ENCODE measurements at places on chromosomes 13 and 19.

DNA sequence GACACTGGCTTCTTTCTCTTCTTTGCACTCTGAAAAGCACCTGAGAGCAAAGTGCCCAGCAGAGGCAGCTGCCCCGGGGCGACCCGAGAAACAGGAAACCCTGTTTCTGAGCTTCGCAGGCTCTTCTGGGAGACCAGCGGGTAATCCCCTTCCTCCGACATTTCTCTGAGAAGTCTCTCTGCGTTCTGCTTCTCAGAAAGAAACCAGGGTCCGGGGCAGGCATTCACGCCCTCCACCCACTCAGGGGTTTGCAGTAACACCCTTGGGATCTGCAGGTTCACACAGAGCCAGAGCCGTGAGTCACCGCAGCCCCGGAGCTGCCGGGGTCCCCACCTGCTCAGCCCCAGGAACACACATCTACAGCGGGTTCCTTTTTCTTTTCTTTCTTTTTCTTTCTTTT lies 86.0 kb downstream of the GADD45B start:
- no peaks in the 10 kb centered on the region for H3K4me1 ChIP-seq
- H3K36me3 ChIP-seq = no peaks in the 10 kb centered on the region
- H3K27ac ChIP-seq = no peak overlapping the region
- no peak overlapping the region for H3K4me3 ChIP-seq
- H3K27me3 ChIP-seq = no peaks in the 10 kb centered on the region

GRCh38 chr19:38869160-38869835 lies 8.8 kb downstream of the RINL start:
- no peaks in the 10 kb centered on the region for H3K4me1 ChIP-seq
- H3K27me3 ChIP-seq = no peaks in the 10 kb centered on the region
- no peak overlapping the region for H3K27ac ChIP-seq
- H3K36me3 ChIP-seq = no peaks in the 10 kb centered on the region
- H3K4me3 ChIP-seq = peak overlapping the region; percentile 39

- no peak overlapping the region for H3K4me3 ChIP-seq
- DNase-seq = no peak
- no peaks in the 10 kb centered on the region for H3K27me3 ChIP-seq
- H3K27ac ChIP-seq = no peak overlapping the region
These were observed 117.6 kb upstream of the MAB21L1 start for GRCh38 chr13:35594096-35594495.

DNA sequence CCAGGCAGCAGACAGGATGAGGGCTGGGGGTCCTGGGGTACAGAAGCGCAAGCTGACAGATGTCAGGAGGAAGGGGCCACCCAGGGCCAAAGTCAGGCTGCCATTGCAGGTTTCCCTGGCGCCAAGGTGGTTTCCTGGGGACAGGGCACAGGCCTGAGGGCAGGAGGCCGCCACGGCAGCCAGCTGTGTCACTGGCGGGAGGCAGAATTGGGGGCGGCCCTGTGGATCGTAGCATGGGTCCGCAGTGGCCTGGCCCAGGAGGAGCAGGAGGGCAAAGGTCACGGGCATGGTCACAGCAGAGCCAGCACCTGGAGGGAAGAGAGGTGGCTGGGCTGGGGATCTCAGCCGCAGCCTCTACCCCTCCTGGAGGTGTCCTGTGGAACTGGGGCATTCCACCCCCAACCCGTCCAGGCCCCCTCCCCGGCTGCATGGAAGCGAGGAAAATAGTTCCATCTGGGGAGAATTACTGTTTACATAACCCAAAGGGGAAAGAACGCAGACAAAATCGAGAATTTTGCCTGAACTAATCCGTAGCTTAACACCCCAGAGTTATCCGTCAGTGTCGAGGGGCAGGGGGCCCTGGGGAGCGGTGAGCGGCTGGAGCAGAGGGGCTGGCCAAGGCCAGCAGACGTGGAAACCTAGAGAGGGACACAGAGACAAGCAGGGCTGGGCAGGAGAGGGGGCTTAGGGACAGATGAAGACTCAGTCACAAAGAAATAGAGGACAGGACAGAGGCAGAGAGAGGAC lies 1.9 kb downstream of the NTN5 start:
- H3K27ac ChIP-seq = no peak overlapping the region
- DNase-seq = no peak
- no peak overlapping the region for H3K4me3 ChIP-seq
- no peaks in the 10 kb centered on the region for H3K36me3 ChIP-seq
- peaks cover 6% of the 10 kb centered on the region for H3K4me1 ChIP-seq

DNA sequence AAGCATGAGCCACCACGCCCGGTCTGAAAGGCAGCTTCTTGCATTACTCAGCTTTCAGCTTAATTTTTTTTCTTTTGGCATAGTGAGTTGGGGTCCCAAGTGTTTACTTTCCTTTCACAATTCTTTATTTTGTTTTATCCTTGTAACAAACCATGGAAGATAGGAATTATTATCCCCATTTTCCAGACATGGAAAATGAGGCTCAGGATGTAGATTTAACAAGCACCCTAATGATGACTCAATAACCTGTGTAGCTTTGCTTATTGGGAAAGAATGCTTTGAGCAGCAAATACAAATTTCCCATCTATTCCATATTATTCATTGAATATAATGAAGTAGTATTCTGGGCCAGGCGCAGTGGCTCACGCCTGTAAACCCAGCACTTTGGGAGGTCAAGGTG lies 13.5 kb upstream of the COG3 start:
- no peak overlapping the region for H3K4me3 ChIP-seq
- no peaks in the 10 kb centered on the region for H3K36me3 ChIP-seq
- no peak for DNase-seq
- H3K4me1 ChIP-seq = no peaks in the 10 kb centered on the region
- H3K27me3 ChIP-seq = no peaks in the 10 kb centered on the region

DNA sequence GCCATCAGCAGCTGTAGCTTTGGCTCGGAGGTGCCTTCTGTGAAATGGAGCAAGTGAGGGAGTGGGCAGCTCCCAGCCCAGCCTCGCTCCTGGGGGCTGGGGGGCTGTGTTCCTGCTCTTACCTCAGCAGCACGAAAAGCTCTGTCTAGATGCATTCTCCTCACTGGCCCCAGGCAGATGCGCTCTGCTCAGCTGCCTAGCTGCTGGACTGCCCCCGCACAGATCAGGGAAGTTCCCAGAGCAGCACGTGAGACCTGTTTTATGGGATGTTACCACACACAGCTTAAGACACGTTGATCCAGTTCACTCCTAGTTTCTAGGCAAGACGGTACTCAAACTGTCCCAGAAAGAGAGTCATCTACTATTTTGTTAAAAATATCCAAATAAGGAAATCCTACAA lies 13.6 kb downstream of the LCP1 start:
- no peak overlapping the region for H3K27ac ChIP-seq
- H3K4me1 ChIP-seq = no peaks in the 10 kb centered on the region
- no peaks in the 10 kb centered on the region for H3K36me3 ChIP-seq
- no peak overlapping the region for H3K4me3 ChIP-seq

DNA sequence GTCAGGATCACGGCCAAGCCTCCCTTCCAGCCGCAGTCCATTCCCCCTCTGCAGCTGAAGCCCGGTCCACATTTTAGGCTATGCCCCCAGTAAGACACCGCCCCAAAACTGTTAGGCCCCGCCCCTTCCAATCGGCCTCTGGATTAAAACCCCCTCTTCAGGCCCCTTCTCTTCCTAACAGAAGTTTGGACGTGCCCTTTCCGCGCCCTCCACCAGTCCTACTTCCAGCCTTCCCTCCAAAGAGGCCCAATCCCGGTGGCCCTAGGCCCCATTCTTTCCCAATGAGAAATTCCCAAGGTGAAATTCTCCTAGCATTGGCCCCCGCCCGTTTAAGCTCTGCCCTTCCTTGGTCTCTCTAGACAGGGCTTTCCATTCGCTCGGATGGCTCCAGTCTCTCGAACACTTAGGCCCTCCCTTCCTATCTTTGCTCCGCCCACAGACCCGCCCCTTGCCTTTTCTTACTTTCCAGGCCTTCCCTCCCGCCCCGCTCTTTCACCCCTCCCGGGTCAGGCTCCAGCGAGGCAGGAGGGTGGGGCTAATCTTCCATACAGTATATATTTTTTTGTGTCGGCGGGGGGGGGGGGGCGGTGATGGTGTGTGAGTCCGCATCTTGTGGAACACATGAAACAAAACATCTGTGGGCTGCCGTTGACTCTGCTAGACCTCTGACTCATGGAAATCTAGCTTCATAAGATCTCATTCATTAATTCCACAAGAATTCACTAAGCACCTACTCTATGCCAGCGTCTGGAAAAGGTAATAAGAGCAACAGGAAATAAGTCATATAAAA lies 13.6 kb downstream of the LTBP4 start:
- H3K4me1 ChIP-seq = no peaks in the 10 kb centered on the region
- peak overlapping the region; percentile 82 for H3K27ac ChIP-seq
- peaks cover 30% of the 10 kb centered on the region for H3K36me3 ChIP-seq
- peak overlapping the region; percentile 61 for H3K4me3 ChIP-seq

GRCh38 chr19:19134687-19135158 lies 3.6 kb downstream of the TMEM161A start:
- H3K27ac ChIP-seq = no peak overlapping the region
- H3K4me3 ChIP-seq = no peak overlapping the region
- no peaks in the 10 kb centered on the region for H3K36me3 ChIP-seq

DNA sequence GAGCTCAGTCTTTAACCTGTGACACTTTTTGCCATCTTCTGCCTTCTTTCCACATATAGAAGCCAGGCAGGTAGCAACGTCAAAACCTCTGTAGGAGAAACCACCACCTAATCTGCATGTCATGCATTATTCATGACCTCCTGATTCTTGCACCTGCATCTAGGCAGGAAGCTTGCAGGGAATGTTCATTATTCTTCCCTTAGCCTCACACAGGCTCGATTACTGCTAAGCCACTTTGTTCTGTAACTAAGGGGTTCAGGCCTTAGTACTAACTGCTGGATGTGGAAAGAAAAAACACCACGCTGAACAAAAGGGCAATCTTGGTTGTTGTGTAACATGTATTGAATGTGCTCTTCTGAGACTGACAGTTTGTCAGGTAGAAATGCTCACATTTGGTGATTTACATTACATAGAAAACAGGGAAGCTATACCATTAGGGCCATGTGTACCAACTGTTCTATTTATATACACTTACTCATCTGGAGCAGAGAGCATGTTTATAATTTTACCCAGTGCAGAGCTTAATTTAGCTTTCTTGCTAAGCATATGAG lies 366.9 kb downstream of the KLF12 start:
- H3K36me3 ChIP-seq = no peaks in the 10 kb centered on the region
- H3K27ac ChIP-seq = peak overlapping the region; percentile 20
- no peaks in the 10 kb centered on the region for H3K27me3 ChIP-seq

- no peaks in the 10 kb centered on the region for H3K36me3 ChIP-seq
- no peaks in the 10 kb centered on the region for H3K27me3 ChIP-seq
- no peak overlapping the region for H3K4me3 ChIP-seq
- no peak overlapping the region for H3K27ac ChIP-seq
These were observed 10.9 kb upstream of the CBY2 start for GRCh38 chr13:45691251-45691650.

DNA sequence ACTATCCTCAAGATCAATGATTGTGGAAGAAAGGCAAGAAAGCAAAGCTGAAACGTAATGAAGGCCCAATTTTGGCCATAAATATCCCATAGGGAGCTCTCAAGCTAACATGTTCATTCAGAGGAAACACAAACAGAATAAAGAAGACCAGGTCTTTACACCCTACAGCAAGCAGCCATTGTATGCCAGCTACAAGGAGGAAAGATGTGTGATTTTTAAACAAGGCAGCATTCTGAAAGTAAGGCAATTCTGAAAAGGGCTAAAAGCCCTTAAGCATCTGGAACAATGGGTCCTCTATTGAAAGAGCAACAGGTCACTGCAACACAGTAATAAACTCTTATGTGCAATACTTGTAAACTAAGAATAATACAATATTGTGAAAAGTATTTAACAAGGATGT lies 1002.4 kb downstream of the SLITRK1 start:
- H3K36me3 ChIP-seq = no peaks in the 10 kb centered on the region
- no peaks in the 10 kb centered on the region for H3K4me1 ChIP-seq
- no peaks in the 10 kb centered on the region for H3K27me3 ChIP-seq
- DNase-seq = no peak

DNA sequence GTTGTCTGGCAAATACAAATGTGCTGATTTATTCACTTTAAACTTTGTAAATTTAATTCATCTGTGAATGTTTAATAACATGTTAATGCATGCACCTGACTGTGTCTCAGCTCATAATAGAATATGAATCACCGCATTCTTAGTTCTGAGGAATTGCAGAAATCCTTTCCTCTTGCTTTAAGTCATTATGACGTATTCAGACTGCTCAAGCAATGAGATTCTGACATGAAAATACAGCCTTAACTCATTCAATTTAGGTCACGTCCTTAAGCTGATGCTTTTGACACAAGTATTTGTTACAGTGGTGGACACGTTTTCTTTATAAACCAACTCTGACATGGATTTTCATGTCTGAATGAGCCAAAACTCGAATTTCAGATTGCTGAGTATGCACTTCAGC lies 541.0 kb upstream of the KLF12 start:
- no peak overlapping the region for H3K27ac ChIP-seq
- no peak for DNase-seq
- no peaks in the 10 kb centered on the region for H3K36me3 ChIP-seq
- no peaks in the 10 kb centered on the region for H3K4me1 ChIP-seq
- no peaks in the 10 kb centered on the region for H3K27me3 ChIP-seq

DNA sequence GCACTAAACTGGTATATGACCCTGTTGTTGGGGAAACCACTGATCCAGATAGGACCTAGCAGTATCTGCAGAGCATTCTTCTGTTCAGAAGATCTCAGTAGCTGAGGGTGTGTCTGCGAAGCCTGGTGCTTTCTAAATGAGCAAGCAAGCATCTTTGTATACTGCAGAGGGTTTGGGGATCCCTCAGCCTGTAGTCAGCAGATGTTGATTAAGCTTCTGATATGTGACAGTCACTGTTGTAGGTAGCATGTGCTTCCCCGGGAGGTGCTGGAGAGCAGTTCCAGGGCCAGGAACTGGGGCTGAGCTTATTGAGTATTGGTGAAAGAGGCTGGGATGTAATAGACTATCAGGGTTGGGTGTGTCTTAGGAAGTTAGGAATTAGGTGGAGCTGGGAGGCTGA lies 1.5 kb downstream of the SCAF1 start:
- no peak overlapping the region for H3K27ac ChIP-seq
- peaks cover 18% of the 10 kb centered on the region for H3K36me3 ChIP-seq
- no peaks in the 10 kb centered on the region for H3K27me3 ChIP-seq
- no peak overlapping the region for H3K4me3 ChIP-seq
- no peaks in the 10 kb centered on the region for H3K4me1 ChIP-seq

- no peaks in the 10 kb centered on the region for H3K27me3 ChIP-seq
- no peak overlapping the region for H3K4me3 ChIP-seq
- no peaks in the 10 kb centered on the region for H3K36me3 ChIP-seq
- H3K27ac ChIP-seq = no peak overlapping the region
These were observed 110.2 kb downstream of the KLF5 start for GRCh38 chr13:73168953-73169401.

Measured in right atrium auricular region (tissue), 2 donors.